ENCODE measurements at places on chromosomes 11 and 22.

DNA sequence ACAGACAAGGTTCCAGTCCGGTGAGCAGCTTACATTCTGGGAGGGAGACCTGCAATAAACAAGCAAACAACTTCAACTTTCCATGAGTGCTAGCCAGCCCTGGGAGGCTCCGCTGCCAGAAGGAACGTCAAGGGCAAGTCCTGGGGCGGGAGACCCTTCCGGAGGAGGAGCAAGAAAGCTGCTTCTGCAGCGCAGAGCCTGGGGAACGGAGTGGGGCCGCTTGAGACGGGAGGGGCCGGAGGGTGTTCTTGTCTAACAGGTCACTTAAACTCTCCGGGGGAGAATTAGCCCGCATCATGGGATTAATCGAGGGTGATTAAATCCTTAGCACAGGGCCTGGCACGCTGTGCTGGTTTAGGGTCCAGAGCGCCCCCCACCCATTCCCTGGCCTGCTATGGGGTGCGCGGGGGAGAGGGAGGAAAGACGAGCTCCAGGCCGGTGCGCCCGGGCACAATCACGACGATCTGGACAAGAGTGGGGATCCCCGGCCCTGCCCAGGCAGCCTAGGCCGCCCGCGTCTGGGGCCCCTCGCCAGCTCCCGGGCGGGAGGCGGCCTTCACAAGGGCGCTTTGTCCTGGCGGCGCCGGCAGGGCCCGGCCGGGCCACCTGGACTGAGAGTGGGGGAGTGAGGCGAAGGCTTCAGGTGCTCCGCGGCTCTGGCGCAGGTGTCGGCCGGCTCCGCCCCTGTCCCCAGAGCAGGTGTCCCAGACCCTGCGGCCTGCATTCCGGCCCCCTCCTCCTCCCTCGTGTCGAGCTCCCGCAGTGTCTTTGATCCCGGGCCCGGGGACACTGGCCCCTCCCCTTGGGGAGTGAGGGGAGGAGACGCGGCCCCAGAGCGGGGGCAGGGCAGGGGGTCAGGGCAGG is 663 bp upstream of the LARGE2 start:
- DNase-seq: no peak

DNA sequence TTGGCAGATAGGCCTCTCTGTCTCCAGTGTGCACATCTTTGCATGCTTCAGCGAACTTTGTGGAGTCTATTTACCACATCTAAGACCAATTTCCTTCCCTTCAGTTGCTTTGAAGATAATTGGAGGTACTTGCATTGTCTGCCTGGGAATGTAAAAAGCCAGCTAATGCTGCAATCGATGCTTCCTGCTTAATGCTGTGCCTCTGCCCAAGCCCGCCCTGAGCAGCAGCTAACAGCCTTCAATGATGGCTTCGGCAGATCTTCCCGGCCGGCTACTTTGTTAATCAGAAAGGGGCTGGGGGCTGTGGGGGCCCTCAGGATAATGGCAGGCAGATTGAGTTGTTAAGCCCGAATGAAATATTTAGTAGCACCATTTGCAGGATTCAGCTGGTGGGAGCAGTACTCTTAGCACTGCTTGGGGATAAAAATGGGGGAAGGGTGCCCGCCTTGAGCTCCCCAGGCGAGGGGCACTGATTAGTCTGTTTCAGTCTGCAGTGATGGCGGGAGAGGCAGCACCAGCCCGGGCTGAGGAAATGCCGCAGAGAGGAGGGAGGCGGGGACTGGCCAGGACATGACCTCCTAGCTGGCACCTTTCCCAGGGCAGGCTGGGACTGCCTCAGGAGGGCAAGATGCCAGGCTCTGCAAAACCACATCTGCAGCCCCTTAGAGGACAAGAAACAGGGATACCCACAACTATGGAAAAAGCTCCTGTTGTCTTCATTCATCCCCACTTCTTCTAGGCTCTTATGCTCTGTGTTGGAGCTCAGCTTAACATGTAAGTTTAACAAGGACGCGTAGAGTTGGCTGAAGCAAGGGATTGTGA is 460.0 kb downstream of the BUD13 start:
- no peak for DNase-seq

- DNase-seq: no peak
These were observed 46.3 kb upstream of the TUB start for GRCh38 chr11:8034604-8035190.

DNA sequence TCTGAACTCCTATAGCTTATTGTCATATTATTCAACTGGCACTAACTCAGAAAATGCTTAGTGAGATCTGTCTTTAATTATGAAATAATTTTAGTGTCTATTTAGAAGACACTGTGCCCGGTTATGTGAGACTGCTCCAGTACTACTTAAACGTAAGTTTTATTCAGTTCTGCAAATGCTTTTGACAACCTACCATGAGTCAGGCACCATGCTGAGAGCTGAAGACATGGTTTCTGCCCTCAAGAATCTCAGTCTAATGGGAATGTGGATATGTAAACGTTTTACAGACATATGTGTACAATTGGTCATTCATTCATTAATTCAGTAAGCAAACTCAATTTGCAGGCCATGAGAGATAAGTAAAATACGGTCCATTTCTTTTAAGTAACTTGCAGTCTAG is 40.0 kb downstream of the DCUN1D5 start:
- DNase-seq: no peak

DNA sequence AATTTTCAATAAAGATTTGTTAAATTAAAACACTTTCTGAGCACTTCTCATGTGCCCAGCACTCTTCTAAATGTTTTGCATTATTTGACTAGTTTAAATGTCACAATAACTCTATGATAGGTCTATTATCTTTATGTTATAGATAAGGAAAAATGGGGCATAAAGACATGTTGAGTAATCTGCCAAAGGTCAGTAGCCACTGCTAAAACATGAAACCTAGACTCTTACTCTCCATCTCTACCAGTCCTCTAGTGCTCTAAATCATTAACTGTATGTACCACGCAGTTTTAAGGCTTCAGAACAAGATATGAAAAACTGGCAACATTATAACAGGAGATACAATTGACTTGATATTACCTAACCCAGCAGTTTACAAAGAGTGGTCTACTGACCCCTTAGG is 6.9 kb downstream of the RAB6A start:
- no peak for DNase-seq

DNA sequence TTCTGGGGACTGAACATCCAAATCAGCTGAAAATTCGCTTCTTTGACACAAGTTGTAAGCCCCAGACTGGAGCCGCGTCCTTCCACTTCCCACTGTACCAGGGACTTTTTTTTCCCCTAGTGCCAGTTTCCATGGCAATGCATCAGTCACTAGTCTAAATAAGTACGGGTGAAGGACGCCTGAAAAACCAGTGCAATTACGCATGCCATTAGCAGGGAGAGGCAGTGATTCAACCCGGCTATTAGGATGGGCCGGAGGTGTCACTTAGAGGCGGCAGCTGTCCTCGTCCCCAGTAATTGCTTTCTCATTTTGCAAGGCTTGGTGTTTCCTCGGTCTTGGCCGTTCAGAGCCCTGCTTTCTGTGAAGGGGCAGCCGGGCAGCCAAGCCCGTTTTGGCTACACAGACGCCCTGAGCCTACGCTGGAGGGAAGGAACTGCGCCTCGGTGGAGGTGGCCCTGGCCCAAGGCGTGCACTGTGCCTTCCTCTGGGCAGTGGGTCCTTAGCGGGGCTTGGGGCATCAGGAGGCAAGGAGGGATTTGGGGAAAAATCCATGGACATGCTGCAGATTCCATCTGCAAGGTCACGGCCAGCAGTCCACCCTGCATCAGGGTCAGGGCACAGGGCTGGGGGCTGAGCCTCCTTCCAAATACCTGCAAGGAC is 319.7 kb downstream of the CTTN start:
- DNase-seq: no peak

Measured in CMK (cell line).